ENCODE measurements at places on chromosomes 2 and 18.

GRCh38 chr2:162729469-162729868 is 109.1 kb downstream of the KCNH7 start:
- no peak for DNase-seq

- no peak for DNase-seq
Measured at GRCh38 chr2:197437380-197437779, 2.6 kb upstream of the SF3B1 start.

- no peak for DNase-seq
Measured at GRCh38 chr2:225649274-225649673, 249.8 kb downstream of the NYAP2 start.

DNA sequence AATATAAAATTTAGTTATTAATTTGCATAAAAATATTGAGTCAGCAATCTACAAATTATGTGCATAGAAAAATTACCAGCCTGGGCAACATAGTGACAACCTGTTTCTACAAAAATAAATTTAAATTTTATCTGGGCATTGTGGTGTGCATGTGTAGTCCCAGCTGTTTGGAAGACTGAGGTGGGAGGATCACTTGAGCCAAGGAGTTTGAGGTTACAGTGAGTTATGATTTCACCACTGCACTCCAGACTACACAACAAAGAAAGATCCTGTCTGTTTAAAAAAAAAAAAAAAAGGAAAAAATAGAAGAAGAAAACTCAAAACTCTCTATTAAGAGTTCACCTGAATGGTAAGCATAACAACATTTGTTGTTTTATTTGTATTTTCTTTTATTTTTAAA is 1048.4 kb upstream of the CDH2 start:
- DNase-seq, result no peak

DNA sequence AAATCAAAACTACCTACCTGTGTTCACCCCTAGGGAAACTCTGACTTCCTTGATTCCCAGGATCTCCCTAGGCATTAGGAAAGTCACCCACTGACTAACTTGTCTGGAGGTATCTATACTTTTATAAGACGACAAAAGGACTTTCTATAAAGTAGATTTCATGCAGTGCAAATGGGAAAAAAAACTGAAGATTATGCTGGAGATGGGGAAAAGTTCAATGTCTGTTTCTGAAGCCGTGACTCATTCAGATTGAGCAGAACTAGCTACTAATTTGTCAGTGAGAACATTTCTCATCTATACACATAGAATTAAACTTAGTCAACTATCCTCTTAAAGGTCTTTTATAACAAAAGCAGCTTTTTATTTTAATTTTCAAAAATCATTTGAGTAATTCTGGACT is 6.0 kb downstream of the SEPTIN10 start:
- DNase-seq, result no peak

GRCh38 chr2:99480390-99480789 is 9.4 kb downstream of the REV1 start:
- no peak for DNase-seq

- no peak for DNase-seq
Measured at GRCh38 chr18:75304678-75305557, 94.3 kb downstream of the TSHZ1 start.

- peak; percentile 27 for DNase-seq
Measured at GRCh38 chr2:129877795-129878775, 101.4 kb upstream of the RAB6C start.

- no peak for DNase-seq
Measured at GRCh38 chr2:116687371-116687770, 1127.1 kb upstream of the DDX18 start.

GRCh38 chr2:19598971-19599370 is 240.5 kb upstream of the OSR1 start:
- no peak for DNase-seq

- no peak for DNase-seq
Measured at GRCh38 chr18:39774957-39775598, 2180.0 kb upstream of the PIK3C3 start.

DNA sequence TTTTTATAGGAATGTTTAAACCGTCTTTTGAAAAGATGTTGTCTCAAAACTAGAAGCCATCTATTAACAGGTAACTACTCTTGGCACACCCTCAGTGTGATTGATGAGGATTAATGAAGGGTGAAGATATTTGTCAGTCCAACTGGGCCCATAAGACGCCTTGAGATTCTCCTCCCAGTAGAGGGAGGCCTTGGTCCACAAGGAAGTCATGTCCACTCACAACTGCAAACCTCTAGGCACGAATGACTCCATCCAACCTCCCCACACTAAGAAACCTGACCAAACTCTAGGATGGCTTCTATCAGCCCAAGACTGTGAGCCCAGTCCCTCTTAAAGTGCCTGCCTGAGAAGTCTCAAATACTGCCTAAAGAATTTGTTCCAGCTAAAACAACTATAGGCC is 19.2 kb upstream of the GRP start:
- no peak for DNase-seq

DNA sequence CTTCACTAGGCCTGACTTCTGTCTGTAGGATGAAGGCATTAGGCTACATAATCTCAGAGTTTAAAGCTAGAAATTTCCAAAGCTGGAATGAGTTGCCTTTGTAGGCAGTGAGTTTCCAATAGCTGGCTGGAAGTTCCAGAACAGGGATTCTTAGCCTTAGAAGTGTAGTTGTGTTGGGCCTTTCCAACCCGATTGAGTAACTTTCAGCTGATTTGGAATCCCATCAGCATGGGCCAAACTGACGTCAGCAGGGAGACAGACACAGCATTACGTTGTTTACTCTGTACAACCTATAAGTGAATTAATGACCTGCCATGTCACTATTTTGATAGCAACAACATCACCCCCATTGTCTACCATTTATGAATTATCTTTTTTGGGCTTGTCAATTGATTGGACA is 56.9 kb downstream of the SETBP1 start:
- DNase-seq, result no peak

DNA sequence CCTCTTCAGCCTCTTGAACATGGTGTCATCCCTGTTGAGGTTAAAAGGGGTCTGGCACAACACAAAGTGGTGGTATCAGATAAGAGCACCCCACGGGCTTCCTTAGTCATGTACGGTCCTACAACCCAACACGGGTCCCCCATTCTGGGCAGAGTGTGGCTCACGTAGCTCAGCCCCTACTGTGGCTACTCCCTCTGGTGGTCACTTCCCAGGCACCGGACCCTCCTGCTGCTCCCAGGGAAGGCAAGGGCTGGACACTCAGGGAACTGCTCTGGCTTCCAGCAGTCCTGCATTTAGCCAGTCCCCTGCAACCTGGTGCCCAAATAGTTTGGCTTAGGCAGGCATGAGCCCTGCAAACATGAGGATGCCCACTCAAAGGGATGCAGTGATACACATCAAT is 58.6 kb downstream of the GALNT14 start:
- no peak for DNase-seq

- no peak for DNase-seq
Measured at GRCh38 chr18:13265911-13266217, 47.3 kb downstream of the LDLRAD4 start.

DNA sequence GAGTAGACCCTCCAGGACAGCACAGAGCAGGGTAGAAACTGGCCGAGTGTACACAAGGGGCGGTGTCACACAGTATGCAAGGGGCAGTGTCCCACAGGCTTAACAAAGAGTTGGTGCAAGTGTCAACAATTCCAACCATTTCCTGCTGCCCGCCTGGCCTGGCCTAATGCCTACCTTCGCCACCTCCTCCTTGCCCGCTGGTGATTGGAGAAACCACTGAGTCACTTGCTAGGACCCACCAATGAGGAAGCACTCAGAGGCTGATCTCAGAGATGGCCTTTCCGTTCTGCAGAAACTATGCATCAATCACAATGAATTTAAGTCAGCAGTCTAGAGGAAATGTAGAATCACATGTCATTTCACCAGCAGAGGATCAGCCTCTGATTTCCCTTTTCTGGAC is 263.3 kb upstream of the PKDCC start:
- no peak for DNase-seq

DNA sequence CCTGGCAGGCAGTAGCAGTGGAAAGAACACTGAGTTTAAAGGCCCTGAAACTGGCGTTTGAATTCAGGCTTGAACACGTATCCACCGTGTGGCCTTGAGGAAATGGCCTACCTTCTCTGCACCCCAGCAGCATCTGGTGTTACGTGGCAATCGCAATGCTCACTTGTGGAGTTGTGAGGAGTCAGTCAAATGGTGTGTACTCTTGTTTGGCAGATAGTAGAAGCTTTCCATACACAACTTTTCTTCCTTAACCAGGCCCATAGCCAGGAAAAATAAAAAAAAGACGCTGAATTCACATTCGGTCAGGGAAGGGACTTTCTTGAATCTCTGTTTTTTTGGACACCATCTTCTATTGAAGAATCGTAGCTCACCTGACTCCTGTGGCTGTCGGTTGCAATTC is 1101.5 kb upstream of the KLHL29 start:
- no peak for DNase-seq

DNA sequence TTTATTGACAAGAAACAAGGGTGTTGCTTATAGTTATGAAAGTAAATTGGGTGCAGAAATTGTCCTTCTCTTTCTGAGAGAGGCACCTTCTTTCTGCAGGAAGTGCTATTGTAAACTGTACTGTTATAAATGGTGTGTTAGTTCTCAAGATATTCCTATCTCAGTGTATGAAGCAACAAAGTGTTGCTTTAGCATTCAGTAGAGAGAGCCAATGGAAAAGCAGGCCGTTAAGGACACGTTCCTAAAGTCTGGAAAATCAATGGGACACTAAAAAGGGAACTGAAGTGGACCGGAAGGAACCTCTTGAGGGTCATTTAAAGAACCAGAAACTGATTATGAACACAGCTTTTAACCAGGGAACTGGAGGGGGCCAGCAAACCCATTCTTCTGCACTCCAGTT is 510.0 kb upstream of the ZEB2 start:
- DNase-seq, result no peak

GRCh38 chr2:155525199-155525598 is 807.3 kb downstream of the NR4A2 start:
- DNase-seq, result no peak

- DNase-seq, result no peak
Measured at GRCh38 chr2:171185165-171185818, 24.6 kb upstream of the TLK1 start.

GRCh38 chr18:62664414-62664813 is 50.9 kb upstream of the PHLPP1 start:
- no peak for DNase-seq

GRCh38 chr18:50590593-50590992 is 30.7 kb downstream of the MAPK4 start:
- no peak for DNase-seq

GRCh38 chr2:146068051-146068450 is 1548.1 kb upstream of the ZEB2 start:
- no peak for DNase-seq

DNA sequence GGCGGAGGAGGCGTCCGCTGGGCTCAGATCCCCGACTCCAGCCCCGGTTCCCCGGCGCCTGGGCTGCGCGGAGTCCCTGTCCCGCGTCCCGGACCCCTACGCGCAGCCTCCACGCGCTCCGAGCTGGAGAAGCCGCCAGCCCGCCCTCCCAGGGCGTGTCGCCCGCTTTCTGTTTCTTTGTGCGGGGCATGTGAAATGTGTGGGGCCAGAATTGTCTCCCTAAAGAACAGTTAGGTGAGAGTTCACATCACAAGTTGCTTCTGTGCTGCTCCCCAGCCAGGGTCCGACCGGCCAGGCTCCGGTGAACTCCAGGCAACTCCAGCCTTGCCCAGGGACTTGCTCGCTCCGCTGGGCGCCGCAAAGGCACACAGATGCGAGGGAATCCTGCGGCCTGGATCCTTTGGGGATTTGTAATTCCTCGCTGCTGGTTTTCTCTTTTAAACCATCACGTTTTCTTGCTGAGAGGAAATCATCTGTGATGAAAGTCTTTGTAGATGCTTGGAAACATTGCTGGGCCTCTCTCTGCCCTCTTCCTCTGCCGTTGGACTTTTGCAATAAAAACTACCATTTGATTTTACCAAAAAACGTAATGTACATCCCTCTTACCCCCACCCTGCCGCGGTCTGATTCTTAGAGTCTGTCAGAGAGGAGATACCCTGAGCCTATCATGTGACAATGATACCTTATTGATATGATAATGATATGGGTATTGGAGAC is 631 bp downstream of the GYPC start:
- peak; percentile 26 for DNase-seq

DNA sequence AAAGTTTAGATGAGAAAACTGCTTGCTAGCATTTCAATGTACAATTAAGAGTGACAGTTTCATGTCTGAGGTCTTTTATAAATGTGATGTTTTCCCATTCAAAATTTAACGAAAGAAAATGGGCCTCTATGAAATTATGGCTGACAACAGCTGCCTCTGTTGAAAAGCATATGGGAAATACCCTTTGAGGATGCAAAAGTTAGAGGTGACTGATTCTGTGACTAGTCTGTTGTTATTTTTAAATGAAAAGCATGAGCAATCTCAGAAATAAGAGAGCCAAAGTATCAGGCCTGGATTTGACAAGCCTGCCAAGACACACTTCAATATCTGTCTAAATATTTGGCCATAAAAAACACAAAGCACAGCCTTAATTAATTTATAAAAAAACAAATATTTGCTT is 580.8 kb downstream of the ERBB4 start:
- DNase-seq, result no peak

- no peak for DNase-seq
Measured at GRCh38 chr18:77648411-77648810, 398.8 kb downstream of the GALR1 start.

GRCh38 chr18:21963336-21963735 is 206.1 kb upstream of the GATA6 start:
- no peak for DNase-seq

DNA sequence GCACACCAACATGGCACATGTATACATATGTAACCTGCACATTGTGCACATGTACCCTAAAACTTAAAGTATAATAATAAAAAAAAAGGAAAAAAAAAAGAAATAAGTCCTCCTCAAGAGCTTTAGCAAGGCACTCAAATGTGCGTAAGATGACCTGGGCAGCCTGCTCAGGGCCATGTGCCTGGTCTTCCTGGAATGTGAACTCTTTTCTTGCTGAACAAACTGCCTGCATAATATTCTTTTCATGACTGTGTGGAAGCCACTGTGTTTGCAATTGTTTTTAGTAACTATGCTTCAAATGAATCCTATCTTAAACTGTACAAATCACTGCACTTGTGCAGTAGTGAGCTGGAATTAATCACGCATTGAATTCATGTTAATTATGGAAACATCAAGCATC is 168.1 kb upstream of the TPO start:
- no peak for DNase-seq

- no peak for DNase-seq
Measured at GRCh38 chr18:59311631-59312030, 6.8 kb downstream of the CPLX4 start.

- DNase-seq, result no peak
Measured at GRCh38 chr2:157259386-157259785, 1.9 kb downstream of the GALNT5 start.

DNA sequence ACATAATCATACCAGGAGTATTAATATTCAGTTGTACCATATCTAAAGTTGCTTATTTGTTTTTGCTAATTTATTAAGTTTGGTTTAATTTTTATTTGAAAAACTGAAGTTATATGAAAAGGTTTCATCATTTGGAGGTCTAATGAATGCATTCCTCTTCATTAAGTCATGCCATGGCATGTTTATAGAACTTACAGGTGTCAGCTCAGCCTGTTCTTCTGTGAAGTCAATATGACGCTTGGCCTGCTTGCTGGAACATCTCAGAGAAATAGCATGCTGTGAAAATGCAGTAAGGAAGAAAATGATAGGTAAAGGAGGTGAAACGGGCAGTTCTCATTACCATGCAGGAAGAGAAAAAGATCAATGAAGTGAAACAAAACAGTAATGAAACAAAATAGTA is 58.2 kb downstream of the RAPH1 start:
- no peak for DNase-seq

Data from T-helper 2 cell (primary cell).